ENCODE measurements at places on chromosomes 1 and 21. TPM values are rescaled to one million over a fixed set of nuclear protein-coding genes. Genes with fewer than 3 reads are reported as not detected.
A peak's percentile ranks its signal among the peaks of the same experiment; 100 is the strongest.

GRCh38 chr1:66676613-66677298 is 75.5 kb upstream of the DYNLT5 start:
- DNase-seq, result no peak

DNA sequence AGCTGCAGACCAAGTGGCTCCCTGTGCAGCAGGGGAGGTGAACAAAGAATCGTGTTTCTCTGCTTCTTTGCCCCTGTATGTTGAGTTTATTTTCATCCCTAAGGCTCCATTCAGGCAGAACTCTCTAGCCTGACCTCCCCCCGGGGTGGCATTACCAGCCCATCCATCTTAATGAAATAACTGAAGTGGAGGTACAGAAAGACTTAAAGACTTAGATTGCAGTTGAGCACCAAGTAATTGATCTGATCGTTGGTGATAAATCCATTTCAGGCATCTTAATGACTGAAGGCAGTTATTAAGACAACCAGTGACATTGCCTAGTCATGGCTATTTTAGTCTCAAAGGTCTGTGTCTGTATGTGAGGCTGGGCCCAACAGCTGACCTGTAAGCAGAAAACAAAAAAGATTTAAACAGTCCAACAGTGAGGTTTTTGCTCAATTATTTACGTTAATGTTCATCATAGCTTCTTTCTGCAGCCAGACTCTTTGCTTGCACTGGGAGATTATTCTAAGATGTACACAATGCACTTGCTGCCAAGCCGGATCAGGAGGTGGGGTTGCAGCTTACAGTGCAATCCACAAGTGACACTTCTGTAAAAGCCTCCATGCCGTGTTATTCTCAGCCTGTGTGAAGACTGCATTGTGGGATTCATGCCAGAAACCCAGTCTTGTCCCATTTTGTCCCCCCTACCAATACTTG is 363.0 kb upstream of the DUSP10 start:
- DNase-seq, result no peak

DNA sequence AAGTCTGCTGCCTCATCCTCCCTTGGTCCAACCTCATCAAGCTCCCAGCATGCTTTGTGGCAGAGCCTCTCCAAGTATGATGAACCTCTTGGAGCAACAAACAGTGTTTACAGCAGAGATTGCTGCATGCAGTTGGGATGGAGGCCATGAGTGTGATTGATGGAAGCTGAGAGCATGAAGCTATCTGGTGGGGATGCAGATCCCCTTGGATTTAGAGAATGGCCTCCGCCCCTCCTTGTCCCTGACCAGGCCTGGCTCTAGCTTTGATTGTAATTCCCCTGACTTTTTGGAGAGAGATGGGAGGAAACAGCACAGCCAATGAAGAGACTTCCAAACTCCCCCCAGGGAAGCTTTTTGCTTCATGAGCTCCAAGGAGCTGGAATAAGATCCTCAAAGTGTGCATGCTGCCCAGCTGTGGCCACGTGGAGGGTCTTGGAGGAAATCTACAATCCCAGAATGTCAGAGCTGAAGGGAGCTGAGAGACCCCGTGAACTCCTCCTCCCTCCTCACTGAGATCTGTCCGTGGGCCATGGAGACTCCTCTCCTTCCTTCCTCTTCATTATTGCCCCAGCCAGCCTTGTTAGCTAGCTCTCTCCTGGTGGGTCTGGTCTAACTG is 165.3 kb upstream of the USP24 start:
- peak; percentile 53 for DNase-seq

GRCh38 chr1:37793773-37794371 is at the start of gene MANEAL:
MANEAL (plus strand) TSS chr1:37793847; CDS start chr1:37794183, 336 bp downstream.
- peak; percentile 44 for DNase-seq

GRCh38 chr1:56175211-56175610 is 404.2 kb downstream of the PLPP3 start:
- no peak for DNase-seq

- no peak for DNase-seq
Measured at GRCh38 chr21:16046656-16047330, 317.0 kb downstream of the USP25 start.

DNA sequence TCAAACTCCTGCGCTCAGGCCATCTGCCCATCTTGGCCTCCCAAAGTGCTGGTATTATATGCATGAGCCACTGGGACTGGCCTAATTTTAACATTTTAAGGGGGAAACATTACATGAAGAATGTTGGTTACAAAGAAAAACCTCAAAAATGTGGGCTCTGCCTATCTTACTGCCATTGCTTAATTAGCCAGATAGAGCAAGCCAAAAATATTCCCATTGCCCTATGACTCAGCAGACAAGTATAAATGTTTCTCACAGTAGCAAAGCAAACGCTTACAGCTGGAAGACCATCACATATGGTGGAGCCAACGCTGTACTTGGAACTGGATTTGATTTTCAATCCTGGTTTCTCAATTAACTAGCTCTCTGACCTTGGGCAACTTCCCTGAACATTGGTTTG is 502.0 kb downstream of the SMYD3 start:
- no peak for DNase-seq

- peak; percentile 55 for DNase-seq
Measured at GRCh38 chr1:27161594-27161993, 6.7 kb upstream of the SLC9A1 start.

DNA sequence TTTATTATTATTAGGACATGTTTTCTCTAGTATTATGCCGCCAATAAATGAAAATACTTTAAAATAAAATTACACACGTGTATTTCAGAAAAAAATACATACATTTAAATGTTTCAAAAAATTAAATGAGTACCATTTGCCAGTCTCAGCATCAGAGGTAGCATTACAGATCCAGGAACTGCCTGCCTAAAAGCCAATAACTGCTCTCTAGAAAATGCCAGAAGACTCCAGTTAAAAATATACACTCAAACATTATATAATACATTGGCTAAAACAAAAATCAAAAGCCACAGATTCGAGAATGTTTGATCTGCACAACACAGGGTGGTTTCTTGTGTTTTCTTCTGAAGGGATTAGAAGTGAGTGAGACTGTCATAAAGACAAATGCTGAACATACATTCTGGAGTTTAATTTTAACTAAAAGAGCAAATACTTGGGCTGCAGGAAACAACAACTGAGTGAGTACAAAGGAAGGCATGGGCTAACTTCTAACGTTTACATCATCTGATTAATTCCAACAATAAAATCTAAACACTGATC is 105.5 kb downstream of the RERE start:
- DNase-seq, result no peak

DNA sequence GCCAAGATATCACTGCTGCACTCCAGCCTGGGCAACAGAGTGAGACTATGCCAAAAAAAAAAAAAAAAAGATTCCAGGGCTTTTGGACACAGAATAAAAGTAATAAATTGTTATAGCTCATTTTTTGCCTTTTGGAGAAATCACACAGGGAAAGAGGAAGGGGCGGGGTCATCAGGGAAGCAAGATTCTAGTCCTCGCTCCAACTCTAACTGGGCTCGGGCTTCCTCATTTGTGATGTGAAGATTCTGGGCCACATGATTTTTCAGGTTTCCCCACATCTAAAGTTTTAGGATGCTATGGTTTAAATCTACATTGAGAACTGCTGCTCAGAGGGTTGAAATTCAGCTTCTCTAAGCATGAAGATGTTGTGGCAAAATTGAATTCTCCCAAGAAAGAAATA is 179.3 kb upstream of the PLXNA2 start:
- DNase-seq, result no peak

DNA sequence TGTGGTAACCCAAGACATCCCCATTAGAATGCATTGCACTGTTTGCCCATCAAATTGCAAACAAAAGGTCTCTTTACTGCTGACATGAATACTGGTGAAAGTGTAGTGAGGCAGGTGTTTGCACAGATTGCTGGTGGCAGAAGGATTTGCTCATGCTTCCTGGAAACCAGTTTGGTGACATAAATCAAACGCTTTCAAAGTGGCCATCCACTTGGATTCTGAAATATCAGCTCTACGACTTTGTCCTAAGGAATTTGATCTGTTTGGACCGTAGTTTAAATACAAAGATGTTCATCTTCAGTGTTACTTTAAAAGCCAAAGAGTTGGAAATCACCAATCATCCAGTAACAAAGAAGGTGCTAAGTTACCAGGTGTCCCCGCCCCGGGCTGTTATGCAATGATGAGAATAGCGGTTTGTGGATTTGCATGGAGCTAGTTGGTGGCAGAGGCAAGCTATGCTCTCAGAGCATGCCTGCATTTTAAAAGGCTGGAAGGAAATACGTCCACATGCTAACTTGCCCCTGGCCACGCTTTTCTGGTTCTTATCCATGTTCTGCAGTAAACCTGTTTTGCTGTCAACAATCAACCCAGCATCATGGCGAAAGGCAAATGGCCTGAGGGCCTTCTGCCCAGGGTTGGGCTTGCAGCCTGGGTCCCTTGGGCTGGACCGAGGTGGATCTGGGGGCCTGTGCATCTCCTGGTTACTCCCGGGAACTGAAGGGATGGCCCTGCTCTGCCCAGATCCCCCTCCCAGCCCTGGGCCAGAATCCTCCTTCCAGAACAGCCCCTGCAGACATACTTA is 49.2 kb downstream of the UMODL1 start:
- no peak for DNase-seq

- DNase-seq, result no peak
Measured at GRCh38 chr1:29062157-29062942, 61.4 kb downstream of the TMEM200B start.

DNA sequence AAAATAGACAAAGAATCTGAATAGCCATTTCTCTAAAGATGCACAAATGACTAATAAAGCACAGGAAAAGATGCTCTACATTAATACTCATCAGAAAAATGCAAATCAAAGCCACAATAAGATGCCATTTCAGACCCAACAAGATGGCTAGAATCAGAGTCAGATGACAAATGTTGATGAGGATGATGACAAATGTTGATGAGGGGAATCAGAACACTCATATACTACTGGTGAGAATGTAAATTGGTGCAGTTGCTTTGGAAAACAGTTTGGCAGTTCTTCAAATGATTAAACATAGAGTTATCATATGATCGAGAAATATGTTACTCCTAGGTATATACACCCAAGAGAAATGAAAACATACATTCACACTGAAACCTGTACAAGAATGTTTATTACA is 33.9 kb downstream of the LRRC40 start:
- no peak for DNase-seq

- no peak for DNase-seq
Measured at GRCh38 chr1:103353391-103353790, 172.1 kb upstream of the RNPC3 start.

GRCh38 chr21:42234464-42235241 is 15.7 kb downstream of the ABCG1 start:
- peak; percentile 80 for DNase-seq

- DNase-seq, result no peak
Measured at GRCh38 chr1:12649971-12650421, 6.1 kb downstream of the AADACL4 start.

DNA sequence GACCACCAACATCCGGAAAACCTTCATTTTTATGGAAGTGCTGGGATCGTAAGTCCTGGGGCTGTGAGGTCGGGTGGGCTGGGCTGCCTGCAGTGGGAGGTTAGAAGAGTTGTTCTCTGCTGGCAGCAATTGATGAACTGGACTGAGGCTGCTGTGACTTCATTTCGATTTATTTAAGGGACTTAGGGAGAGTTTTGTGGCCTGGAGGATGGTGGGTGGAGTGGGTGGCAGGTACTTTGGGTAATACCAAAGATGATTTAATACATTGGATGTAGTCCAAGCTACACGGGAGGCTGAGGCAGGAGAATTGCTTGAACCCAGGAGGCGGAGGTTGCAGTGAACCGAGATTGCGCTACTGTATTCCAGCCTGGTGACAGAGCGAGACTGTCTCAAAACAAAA is 11.5 kb downstream of the CAMK1G start:
- no peak for DNase-seq

GRCh38 chr1:208587110-208587509 is 342.9 kb upstream of the PLXNA2 start:
- DNase-seq, result no peak

The TDRD5 gene
- total RNA-seq, result 0.80 TPM

The INAVA gene
- 167 TPM for total RNA-seq

The RGSL1 gene
- not detected for total RNA-seq

The LELP1 gene
- total RNA-seq, result not detected

The GJA9 gene
- 0.88 TPM for total RNA-seq

The KCNT2 gene
- total RNA-seq, result 0.56 TPM

The EPHB2 gene
- 71.9 TPM for total RNA-seq

The IL19 gene
- 0.40 TPM for total RNA-seq

The TEX50 gene
- total RNA-seq, result not detected

All from colonic mucosa (tissue), 4 donors.